SJSA1 (cell line): ENCODE measurements at places on chromosomes 12 and 14. TPM values are rescaled to one million over a fixed set of nuclear protein-coding genes. Genes with fewer than 3 reads are reported as not detected.
A peak's percentile ranks its signal among the peaks of the same experiment; 100 is the strongest.

DNA sequence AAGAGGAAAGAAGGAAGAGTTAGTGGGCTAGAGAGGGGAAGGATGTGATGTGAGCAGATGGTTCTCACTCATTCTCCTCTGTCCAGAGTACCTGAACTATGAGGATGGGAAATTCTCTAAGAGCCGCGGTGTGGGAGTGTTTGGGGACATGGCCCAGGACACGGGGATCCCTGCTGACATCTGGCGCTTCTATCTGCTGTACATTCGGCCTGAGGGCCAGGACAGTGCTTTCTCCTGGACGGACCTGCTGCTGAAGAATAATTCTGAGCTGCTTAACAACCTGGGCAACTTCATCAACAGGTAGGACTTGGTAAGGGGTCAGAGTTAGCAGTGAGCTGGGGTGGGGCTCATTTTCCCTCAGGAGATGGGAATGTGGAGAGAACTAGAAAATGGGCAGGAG lies 7.6 kb downstream of the DDIT3 start:
- peaks cover 8% of the 10 kb centered on the region for H3K4me1 ChIP-seq
- no peak overlapping the region for H3K27ac ChIP-seq
- peaks cover 99% of the 10 kb centered on the region for H3K36me3 ChIP-seq
- H3K4me3 ChIP-seq: no peak overlapping the region
- peak; percentile 94 for DNase-seq

DNA sequence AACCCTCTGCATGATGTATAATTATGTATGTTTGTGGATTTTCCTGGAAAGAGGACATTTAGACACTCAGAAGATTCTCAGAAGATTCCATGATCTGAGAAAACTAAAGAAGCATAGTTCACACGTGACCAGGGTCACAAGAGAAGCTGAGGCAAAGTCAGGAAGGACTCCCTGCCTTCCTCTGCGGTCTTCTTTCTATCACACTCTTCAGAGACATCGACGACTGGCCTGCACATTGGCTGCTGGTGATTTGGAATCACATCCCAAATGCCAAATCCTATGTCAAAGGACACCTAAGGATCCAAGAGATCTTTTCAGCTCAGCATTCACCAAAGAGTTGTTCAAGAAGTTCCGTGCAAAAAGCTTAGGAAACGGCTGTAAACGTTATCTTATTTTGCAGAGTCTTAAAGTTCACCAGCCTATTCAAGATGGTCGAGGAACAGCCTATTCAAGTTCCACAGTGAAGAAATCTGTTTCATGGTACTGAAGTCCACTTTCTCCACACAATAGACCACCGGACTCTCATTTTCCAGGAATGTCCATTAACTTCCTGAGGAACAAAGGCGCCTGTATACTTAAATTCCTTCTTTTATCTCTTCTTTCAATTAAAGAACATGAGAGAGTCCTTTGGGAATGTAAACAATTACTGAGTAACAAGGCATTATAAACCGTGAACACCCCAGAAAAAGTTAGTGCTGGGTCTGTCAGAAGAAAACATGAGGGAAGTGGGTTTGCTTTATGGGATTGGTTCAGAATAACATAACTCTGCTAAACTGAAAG lies 42.1 kb downstream of the IGF1 start:
- no peaks in the 10 kb centered on the region for H3K27me3 ChIP-seq
- peaks cover 42% of the 10 kb centered on the region for H3K4me1 ChIP-seq
- H3K36me3 ChIP-seq: no peaks in the 10 kb centered on the region
- no peak overlapping the region for H3K4me3 ChIP-seq
- peak; percentile 96 for DNase-seq

DNA sequence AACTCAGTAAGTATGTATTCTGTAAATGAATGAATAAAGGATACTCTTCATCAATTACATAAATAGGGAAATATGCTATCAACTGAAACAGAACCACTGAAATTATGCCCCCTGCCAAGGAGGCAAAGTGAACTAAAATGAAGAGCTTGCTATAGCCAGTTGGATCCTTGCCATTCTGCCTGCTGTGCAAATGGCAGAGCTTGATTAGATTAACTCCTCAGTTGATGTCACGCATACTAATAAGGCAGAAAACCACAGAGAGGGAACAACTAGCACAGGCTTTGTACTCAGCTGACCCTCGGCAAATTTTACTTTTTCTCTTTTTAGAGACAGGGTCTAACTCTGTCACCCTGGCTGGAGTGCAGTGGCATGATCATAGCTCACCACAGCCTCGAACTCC lies 36.7 kb upstream of the FERMT2 start:
- no peak overlapping the region for H3K27ac ChIP-seq
- no peak for DNase-seq
- no peaks in the 10 kb centered on the region for H3K4me1 ChIP-seq
- H3K36me3 ChIP-seq: no peaks in the 10 kb centered on the region

DNA sequence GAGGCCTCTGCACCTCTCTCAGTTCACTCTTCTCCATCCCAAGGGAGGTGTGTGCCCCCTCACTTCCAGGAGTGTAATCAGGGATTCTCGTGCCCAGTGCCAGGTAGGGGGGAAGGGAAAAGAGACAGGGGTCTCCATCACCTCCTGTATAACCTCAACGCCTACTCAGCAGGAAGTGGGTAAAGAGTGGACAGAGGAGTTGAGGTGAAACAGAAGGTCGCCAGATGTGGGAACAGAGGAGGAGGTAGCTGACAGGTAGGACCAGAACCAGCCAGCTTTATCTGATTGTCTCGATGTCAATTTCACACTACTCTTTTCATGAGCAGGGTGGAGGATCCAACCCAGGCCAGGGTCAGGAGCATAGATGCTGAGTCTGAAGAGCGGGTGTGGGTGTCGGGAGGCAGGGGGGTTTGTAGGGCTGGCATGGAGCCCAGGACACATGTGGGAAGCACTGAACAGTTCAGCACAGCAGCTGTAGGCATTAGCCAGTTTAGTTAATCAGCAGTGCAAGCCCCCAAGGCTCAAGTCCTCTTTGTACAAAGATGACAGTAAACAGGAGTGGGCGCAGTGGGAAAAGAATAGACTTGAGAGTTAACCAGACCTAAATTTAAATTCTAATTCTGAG lies 213.5 kb downstream of the PELI2 start:
- no peak overlapping the region for H3K4me3 ChIP-seq
- H3K27me3 ChIP-seq: no peaks in the 10 kb centered on the region
- no peaks in the 10 kb centered on the region for H3K36me3 ChIP-seq
- peaks cover 27% of the 10 kb centered on the region for H3K4me1 ChIP-seq

- peak; percentile 20 for DNase-seq
- H3K36me3 ChIP-seq: no peaks in the 10 kb centered on the region
- H3K27ac ChIP-seq: peak overlapping the region; percentile 74
- H3K4me1 ChIP-seq: peaks cover 48% of the 10 kb centered on the region
Measured at GRCh38 chr14:61262082-61262481, 19.1 kb downstream of the TMEM30B start.

DNA sequence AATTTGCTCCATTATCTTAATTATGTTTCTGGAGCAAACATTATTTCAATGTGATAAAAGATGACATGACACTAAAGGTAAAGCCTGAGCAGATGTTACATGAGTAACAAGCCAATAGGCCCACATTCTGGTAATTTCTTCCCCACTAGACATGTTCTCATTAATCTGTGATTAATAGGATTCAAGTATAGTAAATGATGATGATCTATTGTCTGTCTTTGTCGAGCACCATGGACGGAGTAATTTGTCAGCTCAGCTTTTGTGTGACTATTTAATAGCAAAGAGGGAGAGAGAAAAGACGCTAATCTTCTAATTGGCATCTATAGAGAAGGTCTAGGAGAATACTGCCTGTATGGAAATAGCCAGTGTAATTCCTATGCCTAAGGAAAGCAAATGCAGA lies 62.2 kb upstream of the INSM2 start:
- H3K4me1 ChIP-seq: no peaks in the 10 kb centered on the region
- DNase-seq: no peak
- H3K36me3 ChIP-seq: no peaks in the 10 kb centered on the region
- no peak overlapping the region for H3K4me3 ChIP-seq
- peaks cover 5% of the 10 kb centered on the region; the same call in 1 of the 2 replicates for H3K27me3 ChIP-seq

DNA sequence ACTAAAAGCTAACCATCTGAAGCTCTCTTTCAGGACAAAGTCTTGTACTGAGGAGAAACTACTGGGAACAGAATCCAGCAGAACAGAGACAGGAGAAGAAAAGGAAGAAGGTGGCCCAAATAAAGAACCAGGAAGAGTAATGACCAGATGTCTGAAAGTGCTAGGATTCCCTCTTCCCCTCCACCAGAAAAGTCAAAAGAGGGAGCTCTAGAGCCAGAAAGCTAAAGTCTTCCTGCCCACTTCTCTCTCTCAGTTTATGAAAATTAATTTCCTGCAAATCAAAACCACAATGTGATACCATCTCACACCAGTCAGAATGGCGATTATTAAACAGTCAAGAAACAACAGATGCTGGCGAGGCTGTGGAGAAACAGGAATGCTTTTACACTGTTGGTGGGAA lies 47.2 kb downstream of the SPPL3 start:
- no peak for DNase-seq
- peaks cover 11% of the 10 kb centered on the region for H3K4me1 ChIP-seq
- no peak overlapping the region for H3K27ac ChIP-seq
- H3K4me3 ChIP-seq: no peak overlapping the region
- no peaks in the 10 kb centered on the region for H3K36me3 ChIP-seq

DNA sequence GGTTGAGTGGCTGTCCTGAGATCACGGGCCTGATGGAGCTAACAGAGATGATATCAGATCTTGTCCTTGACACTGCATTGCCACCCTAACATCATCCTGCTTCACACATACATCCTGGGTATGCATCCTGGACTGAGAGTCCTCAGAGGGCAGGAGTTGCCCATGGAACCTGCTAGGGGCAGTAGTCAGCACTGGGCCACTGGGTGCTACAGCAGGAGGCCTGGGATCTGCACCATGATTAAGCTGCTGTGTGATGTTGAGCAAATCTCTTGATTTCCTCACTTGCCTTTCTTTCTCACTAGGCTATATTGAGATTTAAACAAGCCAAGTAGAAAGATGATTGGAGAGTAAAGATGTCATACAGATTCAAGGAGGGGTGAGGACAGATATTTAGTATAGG lies 22.1 kb upstream of the EIF4B start:
- no peak overlapping the region for H3K27ac ChIP-seq
- H3K36me3 ChIP-seq: no peaks in the 10 kb centered on the region

- H3K4me1 ChIP-seq: no peaks in the 10 kb centered on the region
- DNase-seq: no peak
- H3K27me3 ChIP-seq: no peaks in the 10 kb centered on the region
- no peak overlapping the region for H3K27ac ChIP-seq
- H3K4me3 ChIP-seq: no peak overlapping the region
- H3K36me3 ChIP-seq: no peaks in the 10 kb centered on the region
Measured at GRCh38 chr12:105754313-105754712, 384.4 kb downstream of the NUAK1 start.

DNA sequence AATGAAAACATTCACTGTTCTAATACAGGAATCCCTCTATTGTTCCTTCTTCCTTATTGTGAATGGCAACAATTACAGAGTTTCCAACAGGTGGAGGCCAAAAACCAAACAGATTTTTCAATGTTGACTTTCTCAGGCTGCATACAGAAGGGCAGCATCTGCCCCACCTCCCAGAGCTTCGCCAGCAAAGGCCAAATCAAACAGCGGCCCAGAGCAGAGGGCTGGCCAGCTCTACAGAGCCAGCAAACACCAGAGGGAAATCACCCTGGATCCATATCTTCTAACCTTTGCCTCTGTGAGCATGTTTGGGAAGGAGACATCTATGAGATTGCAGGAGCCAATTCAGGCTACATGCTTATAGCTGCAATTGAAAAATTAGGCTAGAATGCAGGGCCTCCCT lies 4.4 kb upstream of the CRACR2A start:
- no peak overlapping the region for H3K4me3 ChIP-seq
- H3K27me3 ChIP-seq: peaks cover 25% of the 10 kb centered on the region
- no peaks in the 10 kb centered on the region for H3K36me3 ChIP-seq
- no peak for DNase-seq
- peaks cover 8% of the 10 kb centered on the region for H3K4me1 ChIP-seq

GRCh38 chr12:50764286-50765094 lies 589 bp downstream of the ATF1 start:
- no peaks in the 10 kb centered on the region for H3K27me3 ChIP-seq
- peaks cover 10% of the 10 kb centered on the region for H3K4me1 ChIP-seq
- H3K36me3 ChIP-seq: peaks cover 5% of the 10 kb centered on the region; the same call in 1 of the 2 replicates
- H3K4me3 ChIP-seq: peak overlapping the region; percentile 96
- H3K27ac ChIP-seq: peak overlapping the region; percentile 97
- DNase-seq: peak; percentile 72

- no peaks in the 10 kb centered on the region for H3K36me3 ChIP-seq
- no peak for DNase-seq
- no peak overlapping the region for H3K4me3 ChIP-seq
- H3K27me3 ChIP-seq: no peaks in the 10 kb centered on the region
- no peak overlapping the region for H3K27ac ChIP-seq
- H3K4me1 ChIP-seq: no peaks in the 10 kb centered on the region
Measured at GRCh38 chr14:42110167-42110566, 503.5 kb downstream of the LRFN5 start.

The KCNC2 gene
- not detected in 2 replicates for total RNA-seq

The IL31 gene
- total RNA-seq: not detected in 2 replicates

The SERPINA5 gene
- total RNA-seq: 0.42 TPM in 1 of 2 replicates, not detected in the other

The ANO4 gene
- 0.24 TPM in 1 of 2 replicates, not detected in the other for total RNA-seq

The RIMBP2 gene
- 0.16 TPM in 1 of 2 replicates, not detected in the other for total RNA-seq

The OSBPL8 gene
- 55.6 and 94.7 TPM in 2 replicates for total RNA-seq

The ASCL1 gene
- not detected in 2 replicates for total RNA-seq
